ENCODE measurements at places on chromosomes 2 and 18.

GRCh38 chr2:12240206-12240605 lies 476.5 kb upstream of the TRIB2 start:
- no peak for DNase-seq

DNA sequence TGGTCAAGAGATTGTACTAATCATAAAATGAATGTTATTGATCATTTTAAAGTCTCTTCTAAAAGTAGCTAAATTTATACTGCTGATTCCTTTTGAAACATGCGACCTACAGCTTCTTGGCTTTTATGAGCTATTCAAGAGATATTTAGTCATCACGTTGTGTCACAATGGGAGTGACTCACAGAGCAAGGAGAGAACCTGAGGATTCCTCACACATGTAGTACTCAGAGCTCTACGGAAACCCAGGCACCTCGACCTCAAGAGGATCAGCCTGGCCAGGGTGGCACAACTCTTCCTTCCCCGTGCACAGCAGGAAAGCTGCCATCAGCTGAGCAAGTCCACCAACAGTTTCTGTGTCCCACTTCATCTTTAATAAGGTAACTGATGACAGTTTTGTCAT lies at the start of gene DHRS9:
Gene DHRS9, plus strand, starts transcription at position 223 of the 400 bp plus-strand sequence. CDS start 12,019 bp downstream, outside the sequence.
- peak; percentile 96 for DNase-seq

GRCh38 chr2:10126632-10127026 lies 4.1 kb downstream of the RRM2 start:
- no peak for DNase-seq

DNA sequence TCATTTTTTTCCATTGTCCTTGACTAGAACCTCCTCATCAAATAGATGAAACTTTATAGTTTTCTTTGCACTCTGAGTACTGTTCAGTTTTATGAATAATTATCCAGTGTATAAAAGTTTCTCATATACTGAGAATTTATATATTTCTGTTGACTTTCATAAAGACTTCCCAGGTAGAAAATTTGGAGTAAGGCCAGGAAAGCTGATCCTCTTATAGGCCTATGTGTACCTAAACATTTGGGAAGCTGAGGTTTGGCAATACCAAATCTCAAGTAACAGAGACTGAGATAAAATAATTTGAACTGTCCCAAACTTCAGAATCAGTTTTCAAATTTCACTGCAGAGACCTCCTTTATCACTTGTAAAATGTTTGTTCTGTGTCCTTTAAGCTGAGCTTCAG lies 43.4 kb downstream of the CCDC102B start:
- DNase-seq = no peak

GRCh38 chr18:77106331-77106730 lies 26.3 kb downstream of the MBP start:
- DNase-seq = peak; percentile 43

GRCh38 chr2:177530561-177530960 lies 138.0 kb downstream of the AGPS start:
- no peak for DNase-seq

DNA sequence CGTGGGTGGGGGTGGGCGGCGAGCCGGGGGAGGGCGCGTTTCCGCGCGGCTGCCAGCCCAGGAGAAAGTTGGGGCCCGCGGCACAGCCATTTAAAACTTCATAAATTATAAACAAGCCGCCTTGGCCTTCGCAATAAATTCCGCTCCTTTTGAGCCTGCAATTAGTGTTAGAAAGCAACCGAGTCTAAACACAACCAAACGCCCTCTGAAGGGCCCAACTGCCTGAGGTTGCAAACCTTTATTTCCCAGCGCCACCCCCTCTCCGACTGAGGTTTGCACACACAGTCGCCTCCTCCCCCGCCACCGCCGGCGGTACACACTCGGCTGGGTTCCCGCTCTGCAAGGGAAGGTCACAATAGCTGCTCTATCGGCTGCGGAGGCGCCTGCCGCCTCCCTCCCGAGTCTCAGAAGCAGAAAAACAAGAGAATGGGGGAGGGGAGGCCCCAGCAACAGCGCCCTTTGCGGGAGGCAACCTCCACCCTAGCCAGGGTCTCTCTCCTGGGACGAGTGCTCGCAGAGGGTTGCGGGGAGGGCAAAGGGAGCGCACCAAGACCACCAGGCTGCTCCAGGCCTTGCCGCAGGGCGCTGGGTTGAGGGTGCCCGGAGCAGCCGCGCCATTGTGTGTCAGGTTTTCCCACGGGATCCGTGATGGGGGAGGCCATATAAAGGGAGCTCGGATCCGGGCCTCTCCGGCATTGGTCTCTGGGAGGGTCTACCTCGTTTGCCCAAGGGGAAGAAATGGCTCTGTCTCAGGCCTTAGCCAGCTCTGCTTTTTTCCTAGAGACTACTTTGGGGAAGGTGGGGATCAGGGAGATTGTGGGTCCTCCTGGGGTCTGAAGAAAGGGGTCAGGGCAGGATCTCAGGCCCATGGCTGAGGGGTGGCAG lies 13.4 kb upstream of the HOXD1 start:
- no peak for DNase-seq

Data from suppressor macrophage treated with lipopolysaccharide for 1 hour (primary cell).